ENCODE measurements at places on chromosomes 13 and 19. TPM values are rescaled to one million over a fixed set of nuclear protein-coding genes. Genes with fewer than 3 reads are reported as not detected.

- H3K4me1 ChIP-seq = no peaks in the 10 kb centered on the region
- no peaks in the 10 kb centered on the region for H3K36me3 ChIP-seq
- no peaks in the 10 kb centered on the region for H3K27me3 ChIP-seq
- H3K4me3 ChIP-seq = no peak overlapping the region
These were observed 17.5 kb downstream of the CEACAM3 start for GRCh38 chr19:41813911-41814310.

DNA sequence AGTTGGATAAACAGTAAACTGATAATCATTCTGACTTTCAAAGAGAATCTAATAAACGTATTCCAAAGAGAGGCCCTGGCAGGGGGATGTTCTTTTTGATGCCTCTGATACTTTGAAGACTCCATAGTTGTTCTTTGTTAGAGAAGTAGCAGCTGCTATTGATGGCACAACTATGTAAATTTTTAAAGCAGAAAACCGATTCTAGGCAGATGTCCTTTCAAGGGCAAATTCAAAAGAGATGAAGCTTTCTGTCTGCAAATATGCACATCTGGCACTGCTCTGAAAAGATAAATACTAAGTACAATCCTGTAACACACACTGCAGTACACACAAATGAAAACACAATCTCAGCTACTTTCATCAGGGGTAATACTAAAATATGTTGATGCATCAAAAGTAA lies 250.1 kb downstream of the VWA8 start:
- H3K4me3 ChIP-seq = no peak overlapping the region
- no peaks in the 10 kb centered on the region for H3K36me3 ChIP-seq
- peak; percentile 25 for DNase-seq
- no peaks in the 10 kb centered on the region for H3K27me3 ChIP-seq
- H3K27ac ChIP-seq = no peak overlapping the region

- no peak overlapping the region for H3K27ac ChIP-seq
- no peaks in the 10 kb centered on the region for H3K36me3 ChIP-seq
- no peaks in the 10 kb centered on the region for H3K4me1 ChIP-seq
- H3K27me3 ChIP-seq = no peaks in the 10 kb centered on the region
These were observed 346.4 kb downstream of the FGF9 start for GRCh38 chr13:22017226-22017625.

DNA sequence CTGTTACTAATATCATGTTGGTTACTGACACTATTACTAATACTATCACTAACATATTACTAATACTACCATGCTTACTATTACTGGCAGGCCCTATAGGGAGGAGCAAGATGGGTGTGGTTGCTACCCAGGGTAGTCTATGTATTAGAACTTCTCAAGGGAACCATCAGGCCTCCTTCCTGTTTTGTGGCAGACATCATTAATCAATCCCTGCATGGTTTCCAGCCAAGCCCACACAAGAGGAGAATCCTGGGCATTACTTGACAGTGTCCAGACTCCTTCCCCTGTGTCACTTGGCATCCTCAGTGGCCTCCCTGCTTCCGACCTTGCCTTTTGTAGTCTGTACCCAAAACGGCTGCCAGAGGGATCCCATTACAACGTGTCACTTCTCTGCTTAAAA lies 8.9 kb downstream of the HAS1 start:
- no peaks in the 10 kb centered on the region for H3K4me1 ChIP-seq
- H3K27ac ChIP-seq = no peak overlapping the region
- H3K27me3 ChIP-seq = peaks cover 34% of the 10 kb centered on the region
- H3K36me3 ChIP-seq = no peaks in the 10 kb centered on the region

- H3K27ac ChIP-seq = no peak overlapping the region
- no peaks in the 10 kb centered on the region for H3K36me3 ChIP-seq
- H3K4me3 ChIP-seq = no peak overlapping the region
- H3K27me3 ChIP-seq = peaks cover 2% of the 10 kb centered on the region
- H3K4me1 ChIP-seq = peaks cover 17% of the 10 kb centered on the region
These were observed 9.6 kb upstream of the METTL21C start for GRCh38 chr13:102704238-102705058.

DNA sequence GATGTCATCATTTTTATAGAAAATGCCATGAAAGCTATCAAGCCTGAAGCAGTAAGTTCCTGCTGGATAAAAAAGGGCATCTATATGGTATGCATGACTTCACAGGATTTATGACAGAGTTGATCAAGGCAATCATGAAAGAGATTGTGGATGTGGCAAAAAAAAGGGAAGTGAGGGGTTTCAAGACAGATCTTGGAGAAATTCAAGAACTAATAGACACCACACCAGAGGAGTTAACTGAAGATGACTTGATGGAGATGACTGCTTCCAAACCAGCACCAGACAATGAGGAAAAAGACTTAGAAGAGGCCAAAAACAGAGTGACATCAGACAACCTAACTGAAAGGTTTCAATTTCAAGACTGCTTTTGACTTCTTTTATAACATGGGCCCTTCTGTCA lies 691.1 kb upstream of the SLC10A2 start:
- no peak overlapping the region for H3K27ac ChIP-seq
- no peaks in the 10 kb centered on the region for H3K36me3 ChIP-seq
- no peak for DNase-seq
- H3K4me1 ChIP-seq = peaks cover 2% of the 10 kb centered on the region
- no peaks in the 10 kb centered on the region for H3K27me3 ChIP-seq
- H3K4me3 ChIP-seq = no peak overlapping the region

DNA sequence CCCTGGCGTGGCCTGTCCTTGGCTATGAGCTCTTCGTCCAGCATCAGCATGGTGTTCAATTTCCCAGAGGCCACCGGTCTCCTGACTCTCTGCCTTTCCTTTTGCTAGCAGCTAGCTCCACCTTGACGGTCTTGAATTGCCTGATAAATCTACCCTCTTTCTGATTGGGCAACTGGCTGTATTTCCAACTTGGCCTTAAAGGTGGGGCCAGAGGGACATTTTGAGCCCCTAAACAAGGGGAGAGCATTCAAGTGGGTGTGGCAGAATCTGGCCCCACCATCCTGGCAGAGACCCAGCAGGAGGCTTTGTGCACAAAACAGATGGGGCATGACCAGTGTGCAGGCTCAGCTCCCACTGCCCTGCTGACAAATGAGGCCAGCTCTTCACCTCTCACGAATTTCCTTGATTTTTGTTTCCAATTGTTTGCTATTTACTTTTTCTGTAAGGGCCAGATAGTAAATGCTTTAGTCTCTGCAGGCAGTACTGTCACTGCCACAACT lies 148.9 kb upstream of the VSTM2B start:
- DNase-seq = no peak
- no peaks in the 10 kb centered on the region for H3K36me3 ChIP-seq
- H3K4me3 ChIP-seq = no peak overlapping the region

GRCh38 chr19:58294743-58295374 lies 10.3 kb upstream of the ERVK3-1 start:
- H3K36me3 ChIP-seq = peaks cover 71% of the 10 kb centered on the region
- DNase-seq = no peak
- H3K4me3 ChIP-seq = no peak overlapping the region
- no peaks in the 10 kb centered on the region for H3K27me3 ChIP-seq
- no peaks in the 10 kb centered on the region for H3K4me1 ChIP-seq
- no peak overlapping the region for H3K27ac ChIP-seq

GRCh38 chr19:18160493-18160970 lies 7.6 kb downstream of the PIK3R2 start:
- H3K4me3 ChIP-seq = peak overlapping the region; percentile 19
- DNase-seq = no peak
- peak overlapping the region; percentile 51 for H3K27ac ChIP-seq
- no peaks in the 10 kb centered on the region for H3K27me3 ChIP-seq

GRCh38 chr19:28489776-28490175 lies 723.2 kb downstream of the UQCRFS1 start:
- H3K27ac ChIP-seq = no peak overlapping the region
- no peaks in the 10 kb centered on the region for H3K27me3 ChIP-seq
- no peaks in the 10 kb centered on the region for H3K4me1 ChIP-seq

GRCh38 chr13:84366506-84366905 lies 484.2 kb upstream of the SLITRK1 start:
- no peaks in the 10 kb centered on the region for H3K27me3 ChIP-seq
- no peak overlapping the region for H3K27ac ChIP-seq
- H3K36me3 ChIP-seq = no peaks in the 10 kb centered on the region
- no peaks in the 10 kb centered on the region for H3K4me1 ChIP-seq
- DNase-seq = no peak

DNA sequence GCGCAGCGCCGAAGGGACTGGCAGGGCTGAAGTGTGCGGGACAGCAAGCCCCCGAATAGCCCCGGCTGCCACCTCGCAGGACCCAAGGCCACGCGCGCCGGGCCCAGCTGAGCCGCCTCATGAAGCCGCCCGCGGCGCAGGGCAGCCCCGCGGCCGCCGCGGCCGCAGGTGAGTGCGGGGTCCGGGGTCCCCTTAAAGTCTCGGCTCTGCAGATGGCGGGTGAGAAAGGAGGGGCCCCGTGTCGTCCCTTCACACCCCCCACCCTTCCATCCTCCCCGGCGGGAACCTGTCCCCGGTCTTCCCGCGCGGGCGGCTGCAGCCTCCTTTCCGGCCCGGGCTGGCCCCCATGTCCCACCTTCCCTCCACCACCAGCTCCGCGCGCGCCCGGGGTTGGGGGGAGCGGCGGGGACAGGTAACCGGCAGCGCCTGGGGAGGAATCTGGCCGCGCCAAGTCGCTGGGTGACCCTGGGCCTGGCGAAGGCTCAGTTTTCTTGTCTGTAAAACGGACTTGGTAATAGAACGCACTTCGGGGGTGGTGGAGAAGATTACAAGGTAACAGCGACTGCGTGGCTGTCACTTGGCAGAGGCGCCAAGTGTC lies 338 bp downstream of the RGCC start:
- no peaks in the 10 kb centered on the region for H3K36me3 ChIP-seq
- DNase-seq = peak; percentile 30
- peak overlapping the region; percentile 45 for H3K27ac ChIP-seq
- peak overlapping the region; percentile 61 for H3K4me3 ChIP-seq

BEST2 gene
- total RNA-seq = not detected

CEBPA gene
- 7.4 TPM for total RNA-seq

PGLYRP1 gene
- 0.27 TPM for total RNA-seq

ZNF582 gene
- 5.3 TPM for total RNA-seq

ZNF729 gene
- 0.04 TPM for total RNA-seq

RGS9BP gene
- total RNA-seq = 0.49 TPM

CD177 gene
- 0.09 TPM for total RNA-seq

KCNRG gene
- total RNA-seq = 2.1 TPM

FXYD3 gene
- total RNA-seq = 0.35 TPM

CYP4F8 gene
- total RNA-seq = not detected

FKBP8 gene
- 98.8 TPM for total RNA-seq

SLITRK5 gene
- 1.6 TPM for total RNA-seq

CYP4F2 gene
- not detected for total RNA-seq
